ENCODE measurements at places on chromosomes 3 and 15.

DNA sequence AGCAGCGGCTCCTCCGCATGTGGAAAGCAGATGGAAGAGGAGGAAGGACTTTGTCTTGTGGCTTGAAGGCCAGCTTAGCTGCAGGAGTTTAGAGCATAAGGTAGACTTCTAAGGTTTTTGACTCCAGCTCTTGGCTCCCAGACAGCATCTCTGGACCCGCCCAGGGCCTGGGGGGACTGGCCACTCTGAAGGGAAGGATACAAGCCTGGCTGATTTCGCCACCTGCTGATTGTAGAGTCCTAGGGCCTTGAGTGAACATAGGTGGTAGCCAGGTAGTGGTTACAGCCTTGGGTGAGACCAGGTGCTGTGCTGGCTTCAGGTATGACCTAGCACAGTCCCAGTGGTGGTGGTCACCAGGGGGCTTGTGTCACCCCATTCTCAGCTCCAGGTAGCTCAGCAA is 48.4 kb upstream of the RPL35A start:
- no peak for DNase-seq

DNA sequence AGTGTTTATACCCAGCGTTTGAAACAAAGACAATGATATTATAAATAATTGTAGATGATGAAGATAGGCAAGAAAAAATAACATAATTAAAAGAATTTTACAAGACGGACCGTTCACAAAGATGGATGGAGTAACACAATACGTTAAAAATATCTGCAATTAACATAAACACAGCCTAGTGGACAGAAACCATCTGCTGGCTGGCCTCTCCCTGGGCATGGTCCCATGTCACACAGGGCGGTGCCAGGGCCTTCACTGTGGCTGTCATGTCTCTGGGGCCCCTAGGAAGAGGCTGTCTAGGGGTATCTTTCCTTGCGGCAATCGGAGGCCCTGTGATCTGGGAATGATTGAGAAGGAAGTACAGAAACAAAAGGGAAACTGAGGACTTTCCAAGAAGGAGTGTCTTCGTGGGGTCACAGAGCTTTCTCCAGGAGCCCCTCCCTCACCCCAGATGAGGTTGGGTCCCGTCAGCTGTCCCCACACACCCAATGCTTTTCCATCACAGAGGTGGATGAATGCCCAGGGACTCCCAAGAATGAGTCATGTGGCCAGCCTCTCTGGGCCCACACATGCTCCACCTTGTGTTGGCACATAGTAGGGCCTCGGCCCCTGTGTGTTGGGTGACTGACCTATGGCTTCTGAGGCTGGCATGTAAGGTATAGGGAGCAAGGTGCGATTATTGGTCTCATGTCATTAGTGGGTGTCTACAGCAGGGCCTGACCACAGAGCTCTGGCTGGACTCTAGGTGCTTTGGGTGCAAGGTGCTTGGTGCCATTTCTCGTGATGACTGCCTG is 87.1 kb downstream of the DNAJB8 start:
- DNase-seq = no peak

DNA sequence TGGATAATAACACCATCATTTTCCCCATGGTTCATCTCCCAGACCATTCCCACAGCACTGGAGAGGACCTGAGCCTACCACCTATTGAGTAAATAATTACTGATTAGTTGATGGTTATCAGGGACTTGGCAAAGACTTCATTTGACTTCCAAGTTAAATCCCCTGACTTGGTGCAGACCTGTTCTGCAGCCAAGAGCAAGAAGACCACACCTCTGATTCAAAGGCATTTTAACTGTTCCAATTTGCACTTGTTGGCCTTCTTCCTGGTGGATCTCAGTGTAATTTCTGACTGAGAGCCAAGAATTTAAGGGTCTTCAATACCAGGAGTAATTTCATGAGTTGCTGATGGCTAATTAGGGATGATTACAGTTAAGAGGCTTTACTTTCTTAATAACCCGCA is 24.0 kb downstream of the THSD4 start:
- no peak for DNase-seq

- DNase-seq = no peak
Measured at GRCh38 chr3:8838765-8839423, 69.5 kb upstream of the OXTR start.

GRCh38 chr3:145692751-145693150 is 468.2 kb downstream of the PLOD2 start:
- no peak for DNase-seq

- DNase-seq = no peak
Measured at GRCh38 chr3:38644662-38645053, 4.8 kb downstream of the SCN5A start.

- no peak for DNase-seq
Measured at GRCh38 chr3:17394541-17395155, 347.8 kb downstream of the TBC1D5 start.

DNA sequence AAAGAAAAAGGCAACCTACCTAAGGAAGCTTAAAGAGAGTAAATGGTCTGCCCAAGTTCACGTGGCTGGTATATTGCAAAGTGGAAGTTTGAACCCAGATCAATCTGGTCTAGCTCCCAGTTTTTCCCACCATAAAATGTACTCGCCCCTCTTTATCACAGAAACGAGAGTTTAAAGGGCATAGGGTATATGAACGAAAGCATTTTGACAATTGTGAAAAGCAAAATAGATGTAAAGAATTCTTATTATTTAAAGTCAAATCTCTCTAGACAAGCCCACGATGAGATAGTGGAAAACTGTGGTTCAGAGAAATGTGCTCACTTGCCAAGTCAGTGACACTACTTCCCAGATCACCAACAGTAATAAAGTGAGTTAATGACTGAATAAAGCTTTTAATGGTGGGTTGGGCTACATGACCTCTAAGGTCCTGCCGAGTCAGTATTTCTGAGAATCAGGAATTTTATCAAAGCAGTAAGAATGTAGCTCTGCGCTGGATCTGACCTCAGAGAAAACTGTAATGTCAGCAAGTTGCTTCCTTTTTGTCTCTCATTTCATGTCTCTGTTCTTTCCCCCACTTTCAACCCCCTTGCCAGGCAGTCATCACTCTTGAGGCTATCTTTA is 23.3 kb upstream of the NEO1 start:
- DNase-seq = no peak

DNA sequence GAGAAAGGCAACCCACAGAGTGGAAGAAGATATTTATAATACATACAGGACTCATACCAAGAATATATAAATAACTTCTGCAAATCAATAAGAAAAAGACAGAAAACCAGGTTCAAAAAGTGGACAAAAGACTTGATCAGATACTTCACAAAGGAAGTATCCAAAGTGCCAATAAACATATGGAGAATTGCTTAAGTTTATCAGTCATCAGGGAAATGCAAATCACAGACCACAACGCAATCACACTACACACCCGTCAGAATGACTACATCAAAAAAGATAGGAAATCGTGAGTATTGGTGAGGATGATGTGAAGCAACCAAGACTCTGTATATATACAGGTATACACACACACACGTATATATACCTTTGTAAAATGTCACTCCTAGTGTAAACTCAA is 180.6 kb downstream of the FAM43A start:
- DNase-seq = no peak

DNA sequence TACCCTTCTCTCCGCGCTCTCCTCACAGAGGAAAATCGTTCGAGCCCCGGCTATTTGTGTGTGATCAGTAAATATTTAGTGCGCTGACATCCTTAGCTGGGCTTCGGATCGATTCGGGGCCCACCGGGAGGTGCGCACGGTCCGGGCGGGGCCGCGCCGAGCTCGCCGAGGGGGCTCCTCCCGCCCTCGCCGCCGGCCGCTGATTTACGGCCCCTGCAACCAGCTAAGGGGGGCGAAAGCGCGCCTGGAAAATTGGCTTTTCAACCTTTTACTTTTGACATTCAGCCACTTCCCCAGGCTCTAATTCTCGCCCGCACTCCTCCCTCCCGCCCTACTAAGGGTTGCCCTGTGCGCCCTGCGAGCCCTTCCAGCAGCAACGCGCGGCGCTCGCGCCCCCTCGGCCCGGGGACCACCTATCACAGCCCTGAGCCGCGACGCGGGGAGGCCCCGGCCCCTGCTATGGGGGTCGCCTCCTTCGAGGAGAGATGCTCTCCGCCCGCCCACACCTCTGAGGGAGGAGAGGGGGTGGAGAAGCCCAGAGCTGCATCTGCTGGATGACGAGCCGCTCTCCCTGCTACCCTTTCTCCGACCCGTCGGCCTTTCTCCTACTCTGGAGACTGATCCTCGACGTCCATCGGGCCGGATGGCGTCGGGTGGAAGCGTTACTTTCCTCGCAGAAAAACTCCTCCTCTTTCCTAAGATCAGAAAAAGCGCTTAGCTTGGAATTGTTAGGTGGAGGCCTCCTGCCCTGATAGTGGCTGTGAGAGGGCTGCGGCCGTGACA is 7.8 kb upstream of the NR2F2 start:
- peak; percentile 85 for DNase-seq

DNA sequence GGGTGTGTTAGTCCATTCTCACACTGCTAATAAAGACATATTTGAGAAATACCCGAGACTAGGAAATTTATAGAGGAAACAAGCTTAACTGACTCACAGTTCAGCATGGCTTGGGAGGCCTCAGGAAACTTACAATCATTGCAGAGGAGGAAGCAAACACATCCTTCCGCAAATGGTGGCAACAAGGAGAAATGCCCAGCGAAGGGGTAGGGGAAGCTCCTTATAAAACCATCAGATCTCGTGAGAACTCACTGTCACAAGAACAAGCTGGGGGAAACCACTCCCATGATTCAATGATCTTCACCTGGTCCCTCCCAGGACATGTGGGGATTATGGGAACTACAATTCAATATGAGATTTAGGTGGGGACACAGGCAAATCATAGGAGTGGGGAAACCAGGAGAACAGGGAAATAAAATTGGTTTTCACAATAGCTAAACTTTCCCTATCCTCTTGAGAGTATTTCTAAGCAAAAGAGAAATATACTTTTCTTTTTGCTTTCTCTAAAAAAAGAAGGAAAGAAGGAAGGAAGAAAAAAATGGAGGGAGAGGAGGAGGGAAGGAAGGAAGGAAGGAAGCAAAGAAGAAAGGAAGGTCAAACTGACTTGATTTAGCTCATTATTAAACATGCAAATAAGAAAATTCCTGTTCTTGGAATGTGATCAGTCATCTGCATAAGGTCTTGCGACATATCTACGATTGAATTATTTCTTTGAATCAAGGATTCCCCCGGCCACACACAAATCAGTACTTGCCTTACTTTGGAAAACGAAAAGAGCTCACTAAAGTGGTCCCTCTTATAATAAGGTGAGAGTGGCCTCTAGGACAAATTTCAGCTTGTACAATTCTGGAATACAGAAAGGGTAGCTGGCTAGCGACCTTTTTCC is 75.2 kb downstream of the LIPC start:
- no peak for DNase-seq

DNA sequence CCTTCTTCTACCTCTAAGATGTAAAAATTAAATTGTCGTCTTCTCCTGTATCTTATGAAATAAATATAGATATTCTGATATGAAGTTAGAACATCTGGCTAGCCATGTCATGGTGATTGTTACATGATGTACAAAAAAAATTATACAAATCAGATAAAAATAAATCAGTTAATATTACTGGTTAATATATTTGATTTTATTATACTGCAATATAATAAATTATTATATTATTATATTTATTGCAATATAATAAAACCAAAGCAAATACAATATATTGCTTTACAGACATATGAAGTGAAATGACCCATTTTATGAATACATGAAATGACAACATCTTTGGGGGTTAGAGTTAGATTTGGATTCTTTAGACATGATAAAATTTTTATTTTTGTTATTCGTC is 72.3 kb upstream of the NAALADL2 start:
- no peak for DNase-seq

- no peak for DNase-seq
Measured at GRCh38 chr3:101383156-101383575, 62.8 kb upstream of the IMPG2 start.

- no peak for DNase-seq
Measured at GRCh38 chr15:87577336-87577735, 679.2 kb downstream of the NTRK3 start.

DNA sequence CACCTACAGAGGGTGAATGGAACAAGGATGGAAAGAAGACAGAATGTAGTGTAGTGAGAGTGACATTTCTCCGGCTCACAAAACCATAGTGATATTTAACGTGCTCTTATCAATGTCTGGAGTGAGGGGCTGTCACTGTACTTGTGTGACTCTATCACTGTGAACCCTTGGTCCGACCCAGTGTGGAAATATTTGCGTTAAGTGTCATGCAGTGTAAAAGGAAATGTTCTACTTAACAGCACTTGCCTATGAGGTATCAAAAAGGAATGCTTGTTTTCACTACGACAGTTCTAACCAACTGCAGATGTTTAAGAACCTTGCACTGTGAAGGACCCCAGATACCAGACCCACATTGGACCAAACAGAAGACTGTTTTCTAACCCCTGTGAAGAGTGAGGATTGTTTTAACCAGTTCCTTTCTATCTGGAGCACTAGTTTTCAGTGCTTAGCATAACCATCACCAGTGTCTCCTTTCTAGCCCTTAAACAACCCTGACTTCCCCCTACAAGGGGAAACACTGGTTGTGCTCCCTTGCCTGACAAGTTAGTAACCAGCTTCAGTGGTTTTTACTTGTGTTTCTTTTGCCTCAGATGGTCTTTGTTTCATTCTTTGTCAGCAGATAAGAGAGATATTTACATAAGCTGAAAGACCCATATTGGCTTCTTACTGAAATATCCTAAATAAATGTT is 144.7 kb upstream of the ABHD17C start:
- DNase-seq = no peak

- DNase-seq = no peak
Measured at GRCh38 chr15:80523746-80524145, 119.6 kb downstream of the ARNT2 start.

- DNase-seq = no peak
Measured at GRCh38 chr3:45545476-45545875, 49.1 kb upstream of the LIMD1 start.

DNA sequence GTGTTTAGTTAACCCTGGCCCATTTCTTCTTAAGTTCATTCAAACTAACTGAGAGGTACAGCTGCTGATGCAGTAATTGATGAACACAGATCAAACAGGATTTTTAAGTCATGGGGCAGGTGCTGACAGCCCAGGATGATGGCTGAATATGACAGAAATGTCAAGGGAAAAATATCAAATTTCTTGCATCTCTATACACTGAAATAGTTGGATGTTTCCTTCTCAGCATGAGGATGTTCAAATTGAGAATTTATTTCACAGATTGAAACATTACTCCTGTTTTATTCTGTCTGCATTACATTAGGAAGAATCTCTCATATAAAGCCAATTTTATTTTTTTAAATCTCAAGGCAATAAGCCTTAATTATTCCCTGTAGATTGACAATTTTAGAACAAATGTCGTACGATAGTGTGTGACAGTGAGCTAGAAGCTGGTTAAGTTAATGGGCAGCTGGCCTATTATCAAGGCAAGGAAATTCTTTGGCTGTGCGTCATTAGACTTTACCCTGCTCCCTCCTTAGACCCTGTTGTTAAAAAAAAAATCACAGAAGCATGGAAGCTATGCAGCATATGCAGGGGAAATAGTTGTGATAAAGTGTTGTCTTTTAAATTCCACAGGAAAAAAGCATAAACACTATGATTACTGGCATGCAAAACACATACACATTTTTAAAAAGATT is 183.8 kb upstream of the KCNMB2 start:
- no peak for DNase-seq

- no peak for DNase-seq
Measured at GRCh38 chr3:38968891-38969290, 82.9 kb downstream of the SCN11A start.

- DNase-seq = no peak
Measured at GRCh38 chr15:28019594-28020309, 79.4 kb downstream of the OCA2 start.

- no peak for DNase-seq
Measured at GRCh38 chr3:59573911-59574310, 524.1 kb upstream of the CFAP20DC start.

Data from H1 (cell line).